ENCODE measurements at places on chromosomes 12 and 14. TPM values are rescaled to one million over a fixed set of nuclear protein-coding genes. Genes with fewer than 3 reads are reported as not detected.

TAS2R43 gene
- not detected for total RNA-seq

ESRRB gene
- total RNA-seq = under 0.01 TPM

MYH6 gene
- not detected for total RNA-seq

GDF3 gene
- not detected for total RNA-seq

DIO3 gene
- total RNA-seq = not detected

DNA sequence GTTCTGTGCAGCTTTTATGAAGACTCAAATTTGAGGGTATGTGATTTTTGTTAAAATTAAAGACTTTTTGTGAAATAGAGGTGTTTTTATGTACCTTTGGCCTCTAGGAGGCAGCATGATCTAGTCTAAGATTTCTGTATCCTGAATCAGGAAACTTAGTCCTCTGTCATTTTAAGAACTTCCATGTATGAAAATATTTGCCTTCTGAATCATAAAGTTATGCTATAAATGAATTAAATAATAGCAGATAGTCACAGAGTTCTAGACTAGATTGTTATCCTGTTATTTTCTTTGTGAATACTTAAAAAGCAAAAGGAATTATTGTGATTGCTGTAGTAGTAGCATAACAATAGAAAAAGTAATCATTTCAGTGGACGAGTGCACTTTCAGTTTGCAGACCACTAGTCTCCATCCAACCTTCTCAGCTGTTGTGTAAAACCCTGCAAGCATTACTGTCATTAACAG, 56.3 kb downstream of the FGD4 start:
- no peaks in the 10 kb centered on the region for H3K36me3 ChIP-seq
- peak; percentile 88 for DNase-seq
- no peaks in the 10 kb centered on the region for H3K27me3 ChIP-seq
- peak overlapping the region; percentile 61 for H3K4me3 ChIP-seq

DNA sequence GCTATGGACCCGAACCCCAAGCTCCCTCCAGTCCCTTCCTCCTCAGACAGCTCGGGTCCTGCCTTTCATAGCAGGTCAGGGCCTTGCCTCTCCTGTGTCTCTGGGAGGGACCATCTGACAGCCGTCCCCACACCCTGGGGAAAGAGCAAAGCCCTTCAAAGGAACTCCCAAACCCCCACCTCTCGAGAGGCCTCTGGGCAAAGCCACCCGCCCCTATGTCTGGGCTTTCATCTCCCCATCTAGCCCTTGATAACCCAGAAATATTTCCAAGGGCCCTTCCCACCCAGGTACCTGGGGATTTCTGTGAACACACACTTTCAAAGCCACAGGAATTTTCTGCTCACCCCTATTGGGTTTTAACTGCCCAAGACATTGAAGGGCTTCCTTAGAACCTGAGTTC, 32.1 kb downstream of the SNRNP35 start:
- H3K4me1 ChIP-seq = no peaks in the 10 kb centered on the region
- no peak overlapping the region for H3K4me3 ChIP-seq
- no peak overlapping the region for H3K27ac ChIP-seq
- H3K27me3 ChIP-seq = no peaks in the 10 kb centered on the region
- DNase-seq = peak; percentile 69
- H3K36me3 ChIP-seq = peaks cover 5% of the 10 kb centered on the region

GRCh38 chr14:61140872-61141271, 140.3 kb downstream of the TMEM30B start:
- H3K27ac ChIP-seq = peak overlapping the region; percentile 40
- H3K36me3 ChIP-seq = no peaks in the 10 kb centered on the region
- no peak for DNase-seq
- H3K4me1 ChIP-seq = peaks cover 22% of the 10 kb centered on the region

GRCh38 chr14:103448097-103448496, 62.9 kb downstream of the MARK3 start:
- DNase-seq = no peak
- H3K36me3 ChIP-seq = peaks cover 16% of the 10 kb centered on the region
- H3K4me3 ChIP-seq = no peak overlapping the region
- peaks cover 6% of the 10 kb centered on the region for H3K4me1 ChIP-seq
- no peak overlapping the region for H3K27ac ChIP-seq
- H3K27me3 ChIP-seq = no peaks in the 10 kb centered on the region

GRCh38 chr12:131364903-131365820, 345.7 kb upstream of the SFSWAP start:
- no peak overlapping the region for H3K4me3 ChIP-seq
- no peaks in the 10 kb centered on the region for H3K4me1 ChIP-seq
- H3K27me3 ChIP-seq = no peaks in the 10 kb centered on the region
- DNase-seq = peak; percentile 74
- no peak overlapping the region for H3K27ac ChIP-seq

DNA sequence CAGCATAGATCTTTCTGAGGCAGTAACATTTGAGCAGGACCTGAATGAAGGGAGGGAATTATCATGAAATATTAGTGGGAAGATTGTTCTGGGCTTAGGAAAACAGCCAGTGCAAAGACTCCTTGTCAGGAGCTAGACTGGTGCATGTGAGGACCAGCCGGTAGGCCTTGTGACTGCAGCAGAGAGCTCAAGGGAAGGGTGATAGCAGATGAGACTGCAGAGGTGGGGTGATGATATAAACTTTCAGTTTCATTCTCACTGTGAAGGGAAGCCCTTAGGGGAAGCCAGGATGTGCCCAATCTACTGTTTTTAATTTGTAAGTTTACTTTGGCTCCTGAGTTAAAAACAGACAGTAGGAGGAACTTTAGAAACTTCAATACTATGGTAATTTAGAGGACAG, 12.4 kb downstream of the IL22 start:
- no peaks in the 10 kb centered on the region for H3K27me3 ChIP-seq
- no peaks in the 10 kb centered on the region for H3K36me3 ChIP-seq
- H3K4me3 ChIP-seq = peak overlapping the region; percentile 41
- DNase-seq = no peak
- peaks cover 61% of the 10 kb centered on the region for H3K4me1 ChIP-seq
- H3K27ac ChIP-seq = peak overlapping the region; percentile 94

DNA sequence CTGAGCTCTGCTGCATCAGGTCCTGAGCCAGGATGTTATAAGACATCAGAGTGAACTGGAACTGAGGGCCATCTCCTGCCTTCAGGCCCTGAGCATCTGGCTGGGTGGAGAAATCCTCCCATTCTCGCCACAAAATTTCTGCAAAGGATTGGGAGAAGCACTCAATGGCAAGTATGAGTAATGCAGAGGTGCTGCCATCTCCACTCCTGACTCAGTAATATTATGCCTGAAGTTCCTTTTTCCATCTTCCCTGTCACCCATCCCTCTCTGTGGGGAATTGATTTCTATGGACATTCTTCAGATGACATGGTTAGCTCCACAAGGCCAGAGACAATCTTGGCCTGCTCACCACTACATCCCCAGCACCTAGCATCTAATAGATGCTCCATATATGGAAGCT, 4.7 kb downstream of the ANGEL1 start:
- DNase-seq = no peak
- H3K27me3 ChIP-seq = no peaks in the 10 kb centered on the region
- no peak overlapping the region for H3K27ac ChIP-seq
- H3K36me3 ChIP-seq = peaks cover 30% of the 10 kb centered on the region

GRCh38 chr12:84757978-84758377, 154.6 kb downstream of the SLC6A15 start:
- no peaks in the 10 kb centered on the region for H3K27me3 ChIP-seq
- DNase-seq = no peak
- H3K36me3 ChIP-seq = no peaks in the 10 kb centered on the region
- no peaks in the 10 kb centered on the region for H3K4me1 ChIP-seq
- H3K4me3 ChIP-seq = no peak overlapping the region
- no peak overlapping the region for H3K27ac ChIP-seq

DNA sequence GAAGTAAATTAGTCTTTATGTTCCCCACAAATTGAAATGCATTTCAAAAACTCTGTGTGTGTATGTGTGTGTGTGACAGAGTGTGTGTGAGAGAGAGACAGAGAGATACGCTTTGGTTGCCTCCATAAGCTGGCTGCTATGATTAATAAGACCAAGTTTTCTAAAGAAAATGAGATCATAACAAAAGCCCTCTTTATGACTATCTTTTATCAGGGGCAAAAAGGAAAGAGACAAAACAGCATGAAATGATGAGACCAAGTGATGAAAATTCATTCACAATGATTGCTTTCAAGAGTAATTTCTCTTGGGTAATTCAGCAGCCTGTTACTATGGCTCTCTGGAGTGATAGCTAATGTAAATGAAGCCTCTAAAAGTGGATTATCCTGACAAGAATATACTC, 277.6 kb upstream of the PLEKHG7 start:
- H3K27ac ChIP-seq = no peak overlapping the region
- H3K36me3 ChIP-seq = no peaks in the 10 kb centered on the region
- peaks cover 5% of the 10 kb centered on the region for H3K4me1 ChIP-seq
- no peak overlapping the region for H3K4me3 ChIP-seq
- no peaks in the 10 kb centered on the region for H3K27me3 ChIP-seq
- no peak for DNase-seq

DNA sequence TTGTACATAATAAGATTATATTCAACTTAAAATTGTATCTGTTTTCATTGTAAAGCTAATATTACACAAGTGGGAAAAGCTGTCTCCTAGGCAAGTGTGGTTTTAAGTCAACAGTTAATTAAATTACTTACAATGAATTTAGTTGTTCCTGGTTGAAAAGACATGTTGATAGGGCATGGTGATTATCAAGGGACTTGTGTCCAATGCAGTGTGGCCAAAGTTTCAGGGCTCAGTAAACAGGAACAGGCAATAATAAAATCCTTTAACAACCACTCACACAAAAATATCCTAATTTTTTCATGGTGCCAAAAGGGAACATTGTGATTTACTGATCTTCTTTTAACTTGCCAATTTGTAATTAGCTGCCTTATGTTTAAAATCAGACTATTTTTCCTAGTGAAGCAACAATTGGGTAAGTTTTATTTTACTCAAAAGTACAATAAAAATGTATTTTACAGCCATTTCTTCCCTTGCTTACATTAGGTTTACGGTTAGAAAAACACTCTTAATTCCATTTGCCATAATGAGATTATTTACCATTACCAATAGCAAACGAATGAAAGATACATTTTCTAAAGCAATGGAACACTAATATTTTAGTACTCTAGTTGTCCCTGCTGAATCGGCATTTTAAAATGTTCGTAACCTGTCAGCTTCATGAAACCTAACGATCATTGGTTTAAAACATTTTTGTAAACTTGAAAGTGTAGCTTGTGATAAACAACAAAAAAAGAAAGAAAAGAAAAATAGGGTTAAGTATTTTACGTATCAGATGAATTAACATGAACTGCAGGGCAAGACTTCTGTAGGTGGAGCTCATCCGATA, 1.8 kb upstream of the WNK1 start:
- H3K27me3 ChIP-seq = no peaks in the 10 kb centered on the region
- H3K27ac ChIP-seq = peak overlapping the region; percentile 72
- no peaks in the 10 kb centered on the region for H3K36me3 ChIP-seq
- DNase-seq = peak; percentile 18

DNA sequence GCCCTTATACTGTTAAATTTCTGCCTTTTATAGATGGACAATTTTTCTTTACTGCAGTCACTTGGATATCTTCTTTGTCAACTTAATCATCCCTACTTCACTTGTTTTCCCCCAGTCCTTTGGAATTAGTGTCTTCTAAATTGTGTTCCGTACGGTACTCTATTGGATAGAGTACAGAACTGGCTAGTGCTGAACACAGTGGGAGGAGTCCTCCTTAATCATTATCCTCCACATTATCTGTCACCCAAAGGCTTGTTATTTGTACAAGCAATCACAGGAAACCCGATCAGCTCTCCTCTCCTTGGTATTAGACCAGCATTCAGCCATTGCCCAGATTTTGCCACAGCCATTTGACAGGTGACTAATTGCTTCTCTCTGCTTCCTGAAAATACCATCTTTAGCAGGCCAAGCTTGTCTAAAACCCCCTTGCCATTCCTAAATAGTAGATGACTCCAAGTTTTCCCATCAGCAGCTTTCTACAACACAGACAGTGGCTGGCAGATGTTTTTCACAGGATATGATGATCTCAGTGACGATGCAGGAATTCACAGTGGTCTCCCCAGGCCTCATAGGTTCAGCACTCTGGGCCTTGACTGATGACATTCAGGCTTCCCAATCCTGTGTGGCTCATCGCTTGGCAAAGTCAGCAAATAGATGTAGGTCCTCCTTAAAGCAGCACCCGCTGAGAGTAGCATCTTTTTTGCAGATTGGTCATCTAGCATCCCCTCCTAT, 216.0 kb upstream of the RGS6 start:
- peak overlapping the region; percentile 97 for H3K27ac ChIP-seq
- no peaks in the 10 kb centered on the region for H3K27me3 ChIP-seq
- peaks cover 59% of the 10 kb centered on the region for H3K4me1 ChIP-seq

GRCh38 chr12:10701843-10702242, 21.3 kb downstream of the YBX3 start:
- H3K36me3 ChIP-seq = peaks cover 70% of the 10 kb centered on the region
- DNase-seq = no peak
- H3K4me3 ChIP-seq = no peak overlapping the region
- no peaks in the 10 kb centered on the region for H3K4me1 ChIP-seq
- H3K27me3 ChIP-seq = no peaks in the 10 kb centered on the region

GRCh38 chr12:67667276-67668073, 18.9 kb downstream of the DYRK2 start:
- peak overlapping the region; percentile 17 for H3K27ac ChIP-seq
- no peak for DNase-seq
- H3K27me3 ChIP-seq = no peaks in the 10 kb centered on the region
- H3K4me1 ChIP-seq = peaks cover 11% of the 10 kb centered on the region

DNA sequence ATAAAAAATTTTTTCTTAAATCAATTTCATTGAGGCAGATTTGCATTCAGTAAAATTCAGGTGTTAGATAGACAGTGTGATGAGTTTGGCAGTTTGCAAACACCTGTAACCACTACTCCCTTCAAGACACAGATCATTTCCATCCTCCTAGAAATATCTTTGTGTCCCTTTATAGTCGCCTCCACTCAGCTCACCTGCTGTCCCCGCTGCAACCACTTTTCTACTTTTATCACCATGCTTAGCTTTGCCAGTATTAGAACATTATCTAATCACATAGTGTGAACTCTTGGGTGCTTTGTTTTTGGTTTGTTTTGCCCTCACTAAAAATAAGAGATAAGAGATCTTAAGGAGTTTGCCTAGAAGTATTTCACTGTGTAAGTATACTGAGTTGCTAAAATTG, 73.8 kb downstream of the DERA start:
- H3K4me3 ChIP-seq = no peak overlapping the region
- no peaks in the 10 kb centered on the region for H3K27me3 ChIP-seq
- peaks cover 33% of the 10 kb centered on the region for H3K4me1 ChIP-seq
- DNase-seq = no peak
